NB4 (cell line): ENCODE measurements at places on chromosomes 2 and 18.
A peak's percentile ranks its signal among the peaks of the same experiment; 100 is the strongest.

DNA sequence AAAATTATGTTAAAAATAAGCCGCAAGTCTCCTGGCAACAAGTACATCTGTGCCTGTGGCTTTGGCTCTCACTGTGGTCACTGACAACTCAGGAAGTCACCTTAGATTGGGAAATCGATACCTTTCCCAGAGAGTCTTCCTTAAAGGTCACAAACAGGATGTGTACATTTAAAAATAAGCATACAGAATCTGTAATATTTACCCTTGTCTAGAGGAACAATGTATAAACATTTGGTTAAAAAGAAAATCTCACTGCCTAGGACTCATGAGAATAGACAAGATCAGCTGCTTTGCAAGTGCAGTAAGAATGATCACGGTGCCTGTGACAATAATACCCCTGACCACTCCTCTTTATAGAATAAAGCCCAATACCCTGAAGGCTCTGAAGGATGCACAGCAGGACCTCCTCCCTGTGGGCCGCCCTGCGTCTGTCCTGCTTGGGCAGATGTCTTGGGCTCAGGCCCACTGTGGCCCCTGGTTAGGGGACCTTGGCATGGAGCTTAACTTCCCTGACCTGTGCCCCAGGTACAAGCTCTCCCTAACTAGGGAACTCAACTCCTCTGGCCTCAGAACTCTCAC, 98.0 kb upstream of the MGAT4A start:
- peak; percentile 68 for DNase-seq

GRCh38 chr2:233423552-233423860, 69.2 kb downstream of the DGKD start:
- DNase-seq: no peak

DNA sequence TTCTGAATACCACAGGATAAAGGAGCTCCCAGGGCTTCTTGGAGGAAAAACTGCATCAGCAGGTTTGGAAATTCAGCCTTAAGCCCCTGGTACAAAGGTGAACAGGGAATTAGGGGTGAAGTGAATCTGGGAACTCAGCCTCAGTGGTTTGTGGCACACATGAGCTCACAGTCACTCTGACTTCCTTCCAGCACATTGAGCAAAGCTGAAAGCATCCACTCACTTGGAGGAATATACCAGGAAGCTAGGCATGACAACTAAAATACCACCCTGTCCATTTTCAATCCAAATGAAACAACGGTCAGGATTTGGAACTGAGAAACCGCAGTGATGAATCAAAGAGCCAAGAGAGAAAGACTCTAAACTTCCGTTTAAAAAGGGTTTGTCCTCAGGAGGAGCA, 216.1 kb downstream of the ICOS start:
- no peak for DNase-seq

GRCh38 chr2:142875652-142876051, 1.8 kb upstream of the KYNU start:
- DNase-seq: no peak

DNA sequence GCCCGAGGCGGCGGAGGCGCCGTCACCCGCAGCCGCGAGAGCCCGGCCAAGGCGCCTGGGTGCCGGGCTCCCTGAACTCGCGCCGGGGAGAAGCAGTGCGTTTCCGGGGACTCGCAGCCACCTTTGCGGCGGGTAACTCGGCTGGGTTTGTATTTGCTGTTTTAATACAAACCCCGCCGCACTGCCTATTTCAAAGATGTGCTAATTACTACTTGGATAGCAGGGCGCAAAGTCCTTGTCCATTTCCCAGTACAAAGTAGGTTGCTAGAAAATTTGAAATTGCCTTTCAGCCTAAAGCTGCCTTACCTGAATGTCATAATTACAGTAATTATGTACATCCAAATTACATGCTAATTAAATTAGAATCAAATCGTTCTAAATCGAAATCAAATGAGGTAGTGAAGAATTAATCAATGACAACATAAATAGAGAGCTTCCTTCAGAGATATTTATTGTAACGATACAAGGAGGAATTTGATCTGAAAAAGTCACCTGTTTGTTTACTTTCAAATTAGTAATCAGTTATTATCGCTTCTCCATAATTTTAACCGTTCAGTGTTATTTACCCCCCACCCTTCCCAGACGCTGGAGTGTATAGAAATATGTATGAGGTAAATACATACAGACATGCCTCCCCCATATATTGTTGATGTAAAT, 8.1 kb downstream of the SP9 start:
- DNase-seq: peak; percentile 64

GRCh38 chr2:176413786-176414185, 144.5 kb downstream of the MTX2 start:
- DNase-seq: no peak

DNA sequence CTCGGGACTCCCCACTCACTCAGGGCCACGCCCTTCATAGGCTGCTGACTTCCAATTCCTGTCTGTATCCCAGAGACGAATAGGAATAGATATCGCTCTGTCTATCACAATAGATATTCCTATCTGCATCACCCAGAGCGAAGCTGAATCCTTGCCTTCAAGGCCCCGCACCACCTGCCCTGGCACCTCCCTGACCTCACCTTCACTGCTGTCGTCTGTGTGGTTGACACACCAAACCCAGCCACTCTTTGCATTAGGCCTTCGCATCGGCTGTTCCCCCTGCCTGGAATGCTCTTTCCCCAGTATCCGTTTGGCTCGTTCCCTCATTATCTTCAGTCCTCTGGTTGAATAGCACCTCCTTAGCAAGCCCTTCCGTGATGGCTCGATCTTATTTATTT, 43.5 kb downstream of the ATOH8 start:
- no peak for DNase-seq

- no peak for DNase-seq
These were observed 39.4 kb upstream of the TPO start for GRCh38 chr2:1373830-1374229.

DNA sequence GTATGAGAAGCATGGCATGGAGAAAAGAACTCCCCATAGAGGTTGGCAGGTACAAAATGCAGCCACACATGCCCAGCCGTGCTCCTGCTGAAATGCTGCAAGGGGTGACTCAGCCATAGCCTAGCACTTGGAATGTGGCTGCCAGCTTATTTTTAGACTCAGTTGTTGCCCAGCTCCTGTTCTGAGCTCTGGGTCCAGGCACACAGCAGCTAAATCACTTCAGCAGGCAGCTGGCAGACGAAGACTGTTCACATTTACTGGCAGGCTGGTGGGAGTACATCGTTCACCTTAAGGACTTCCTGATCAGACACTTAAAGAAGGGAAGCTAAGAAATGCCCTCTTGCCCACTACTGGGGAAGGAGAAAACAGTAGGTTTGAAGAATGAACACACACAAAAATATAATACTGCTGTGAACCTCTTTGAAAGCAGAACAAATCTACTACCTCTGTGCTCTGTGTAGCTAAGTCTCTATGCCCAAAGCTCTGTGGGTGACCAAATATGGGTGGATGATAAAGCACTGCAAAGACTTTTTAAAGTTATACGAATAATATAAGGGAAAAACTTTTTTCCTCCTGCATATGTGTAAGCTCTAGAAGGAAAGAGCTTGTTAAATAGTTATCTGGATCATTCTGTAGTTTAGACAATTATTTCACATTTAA, 146.1 kb downstream of the LNPK start:
- DNase-seq: peak; percentile 17

GRCh38 chr18:53408271-53408670, 816.2 kb downstream of the MBD2 start:
- peak; percentile 10 for DNase-seq

- no peak for DNase-seq
These were observed 24.9 kb downstream of the COPS9 start for GRCh38 chr2:240111253-240111652.

DNA sequence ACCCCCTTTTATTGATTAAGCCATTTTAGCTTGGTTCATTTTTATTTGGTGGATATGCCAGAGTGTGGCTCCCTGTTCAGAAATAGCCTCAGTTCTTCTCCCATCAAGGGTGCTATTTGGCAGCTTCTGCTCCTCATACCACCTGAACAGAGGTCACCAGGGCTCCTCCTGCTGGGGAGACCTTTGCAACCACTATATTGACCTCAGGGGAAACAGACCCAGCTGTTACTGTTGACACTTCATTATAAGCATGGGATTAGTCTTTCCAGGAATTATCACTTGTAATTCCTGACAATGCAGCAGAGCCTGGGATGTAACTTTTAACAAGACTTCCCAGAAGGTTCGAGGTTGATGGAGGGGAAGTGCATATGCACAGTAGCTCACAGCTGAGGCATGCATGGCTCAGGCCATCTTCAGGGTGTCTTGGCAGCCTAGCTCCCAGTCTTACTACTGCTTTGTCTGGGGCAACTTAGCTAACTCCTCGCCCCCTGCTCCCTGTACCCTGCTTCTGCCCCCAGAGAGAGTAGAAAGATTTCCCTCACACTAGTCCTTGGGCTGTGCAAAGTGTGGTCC, 239.4 kb upstream of the SPRED2 start:
- DNase-seq: no peak

- no peak for DNase-seq
These were observed 22.9 kb upstream of the MTX2 start for GRCh38 chr2:176246331-176246730.

DNA sequence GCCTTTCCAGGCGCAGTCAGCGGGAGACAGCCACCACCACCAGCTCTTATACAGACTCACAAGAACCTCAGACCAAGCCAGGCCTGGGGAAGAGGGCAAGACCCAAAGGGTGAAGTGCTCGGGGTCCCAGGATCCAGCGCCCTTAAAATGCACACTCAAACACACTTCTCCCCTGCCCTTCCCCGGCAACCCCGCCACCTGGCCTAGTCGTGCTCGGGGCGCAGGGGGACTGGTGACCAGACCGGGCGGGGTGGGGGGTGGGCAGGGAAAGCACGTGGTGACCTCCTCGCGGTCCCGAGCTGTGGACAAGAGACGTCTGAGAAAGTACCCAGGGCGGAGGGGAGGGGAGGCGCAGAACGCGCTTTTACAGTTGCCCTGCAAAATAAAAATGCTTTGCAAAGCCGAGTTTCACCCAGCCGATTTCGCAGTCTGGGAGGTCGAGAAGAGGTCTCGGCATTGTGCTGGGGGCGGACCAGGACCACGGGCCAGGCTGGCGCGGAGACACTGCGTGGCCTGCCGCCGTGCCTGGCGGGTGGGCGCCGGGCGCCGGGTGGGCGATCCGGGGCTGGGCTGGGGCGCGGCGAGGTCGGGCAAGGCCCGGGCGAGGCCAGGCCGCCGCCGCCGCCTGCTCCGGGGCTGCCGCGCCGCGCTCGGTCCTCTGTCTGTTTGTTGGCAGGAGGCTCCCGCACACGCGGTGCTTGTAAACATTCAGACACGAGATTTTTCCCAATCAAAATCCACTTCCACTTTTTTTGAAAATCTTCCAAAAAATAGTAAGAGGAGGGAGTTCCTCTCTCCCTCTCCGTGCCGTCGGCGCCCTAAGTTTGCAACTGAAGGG, 2.0 kb downstream of the BCL11A start:
- peak; percentile 80 for DNase-seq

DNA sequence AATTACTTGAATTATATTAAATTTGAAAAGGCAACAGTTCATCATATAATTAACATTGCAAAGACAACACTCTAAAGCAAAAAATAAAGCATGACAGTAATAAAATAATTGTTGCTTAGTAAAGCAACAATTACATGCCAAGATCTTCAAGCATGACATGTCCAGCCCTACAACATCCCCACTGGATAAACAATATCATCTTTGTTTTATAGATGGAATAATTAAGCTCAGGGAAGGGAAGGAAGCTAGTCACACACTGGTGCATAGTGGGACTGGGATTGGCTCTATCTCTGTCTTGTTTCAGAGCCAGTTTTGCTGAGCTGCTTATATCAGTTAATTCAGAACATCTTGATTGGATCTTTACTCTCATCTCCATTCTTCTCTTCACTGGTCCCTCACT, 49.9 kb upstream of the PARD3B start:
- DNase-seq: no peak

GRCh38 chr18:2971741-2972552, 41.0 kb downstream of the LPIN2 start:
- DNase-seq: peak; percentile 77

- no peak for DNase-seq
These were observed 52.6 kb downstream of the COA5 start for GRCh38 chr2:98555696-98556095.

GRCh38 chr2:44965684-44966083, 24.2 kb downstream of the SIX3 start:
- peak; percentile 60 for DNase-seq

GRCh38 chr2:601806-602455, 75.3 kb downstream of the TMEM18 start:
- DNase-seq: no peak

GRCh38 chr2:43763091-43763490, 10.7 kb upstream of the DYNC2LI1 start:
- DNase-seq: no peak

GRCh38 chr18:926946-927345, 22.3 kb downstream of the ADCYAP1 start:
- no peak for DNase-seq

DNA sequence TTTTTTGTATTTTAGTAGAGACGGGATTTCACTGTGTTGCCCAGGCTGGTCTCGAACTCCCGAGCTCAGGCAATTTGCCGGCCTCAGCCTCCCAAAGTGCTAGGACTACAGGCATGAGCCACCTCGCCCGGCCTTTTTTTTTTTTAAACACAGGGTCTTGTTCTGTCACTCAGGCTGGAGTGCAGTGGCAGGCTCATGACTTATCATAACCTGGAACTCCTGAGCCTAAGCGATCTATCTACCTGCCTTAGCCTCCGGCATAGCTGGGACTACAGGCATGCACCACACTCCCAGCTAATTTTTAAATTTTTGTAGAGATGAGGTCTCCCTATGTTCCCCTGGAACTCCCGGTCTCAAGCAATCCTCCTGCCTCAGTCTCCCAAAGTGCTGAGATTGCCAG, 1.4 kb upstream of the ITGAV start:
- no peak for DNase-seq

DNA sequence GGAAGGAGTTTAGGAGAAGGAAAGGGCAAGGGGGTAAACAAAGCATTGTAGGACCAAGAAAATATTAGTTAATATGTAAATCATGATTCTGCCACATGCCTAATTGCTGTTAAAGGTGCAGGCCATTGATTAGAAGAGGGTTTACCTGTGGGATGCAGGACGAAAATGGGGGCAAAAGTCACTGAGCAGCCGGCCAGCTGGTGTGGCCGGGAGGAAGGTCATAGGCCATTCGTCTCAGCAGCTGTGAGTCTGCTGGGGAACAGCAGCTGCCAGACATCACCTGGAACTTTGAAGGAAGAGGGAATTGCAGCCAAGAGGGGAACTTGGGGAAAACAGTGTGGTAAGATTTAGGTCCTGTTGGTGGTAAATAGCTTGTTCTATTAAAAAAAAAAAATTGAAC, 184.4 kb downstream of the DYSF start:
- DNase-seq: no peak

DNA sequence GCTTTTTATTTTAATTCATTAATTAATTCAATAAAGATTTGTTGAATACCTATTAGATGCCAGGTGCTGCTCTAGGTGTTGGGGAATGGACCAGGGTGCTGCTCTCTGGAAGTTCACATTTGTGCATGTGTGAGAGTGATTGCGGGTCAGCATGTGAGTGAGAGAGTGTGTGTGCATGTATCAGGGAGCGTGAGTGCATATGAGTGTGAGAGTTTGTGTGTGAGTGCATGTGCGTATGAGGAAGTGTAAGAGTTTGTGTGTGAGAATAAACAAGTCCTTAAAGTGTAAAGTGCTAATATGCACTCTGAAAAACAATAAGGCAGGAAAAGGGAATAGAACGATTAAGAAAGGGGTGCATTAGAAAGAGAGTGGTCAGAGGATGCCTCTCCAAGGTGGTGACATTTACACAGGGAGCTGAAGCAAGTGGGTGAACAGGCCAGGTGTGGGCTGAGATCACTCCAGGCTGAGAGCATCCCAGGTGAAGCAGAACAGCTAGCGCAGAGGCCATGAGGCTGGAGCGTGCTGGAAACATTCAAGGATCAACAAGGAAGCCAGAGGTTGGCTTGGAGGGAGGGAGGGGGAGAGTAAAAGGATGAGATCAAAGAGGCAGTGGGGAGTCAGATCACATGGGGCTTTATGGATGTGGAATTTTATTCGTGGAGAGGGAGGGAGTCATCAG, 50.5 kb upstream of the SLC1A4 start:
- DNase-seq: no peak
